ENCODE measurements at places on chromosomes 13 and 19.

DNA sequence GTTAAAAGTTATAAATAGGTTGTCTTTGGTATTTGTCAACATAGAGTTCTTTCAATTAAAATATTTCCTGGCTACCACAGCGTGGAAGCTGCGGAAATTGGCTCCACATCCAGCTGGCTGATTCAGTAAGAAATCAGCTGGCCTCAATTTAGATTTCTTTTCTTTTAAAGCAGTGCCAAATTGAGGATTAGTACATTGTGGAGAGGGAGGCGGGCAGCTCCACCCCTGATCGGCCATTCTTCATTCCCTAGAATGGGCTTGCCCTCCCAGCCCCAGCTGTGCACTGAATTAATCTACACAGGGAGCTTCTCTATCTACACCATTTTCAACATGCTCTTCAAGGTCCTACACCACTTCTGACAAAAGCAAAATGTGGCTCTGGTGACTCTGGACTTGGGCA is 624.8 kb downstream of the DACH1 start:
- no peak for ATAC-seq

DNA sequence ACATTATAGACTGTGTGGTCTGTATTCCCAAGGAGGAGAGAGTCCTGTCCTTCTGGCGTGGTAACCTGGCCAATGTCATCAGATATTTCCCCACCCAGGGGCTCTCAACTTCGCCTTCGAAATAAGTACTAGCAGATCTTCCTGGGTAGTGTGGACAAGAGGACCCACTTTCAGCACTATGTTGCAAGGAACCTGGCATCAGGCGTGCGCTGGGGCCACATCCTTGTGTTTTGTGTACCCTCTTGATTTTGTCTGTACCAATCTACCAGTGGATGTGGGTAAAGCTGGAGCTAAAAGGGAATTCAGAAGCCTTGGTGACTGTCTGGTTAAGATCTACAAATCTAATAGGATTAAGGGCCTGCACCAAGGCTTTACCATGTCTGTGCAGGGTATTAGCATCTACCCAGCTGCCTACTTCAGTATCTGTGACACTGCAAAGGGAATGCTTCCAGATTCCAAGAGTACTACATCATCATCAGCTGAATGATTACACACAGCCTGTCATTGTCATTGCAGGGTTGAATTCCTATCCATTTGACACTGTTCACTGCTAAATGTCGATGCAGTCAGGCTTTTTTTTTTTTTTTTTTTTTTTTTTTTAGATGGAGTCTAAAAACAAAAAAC is 148.0 kb downstream of the PRR20E start:
- no peak for ATAC-seq

- no peak for ATAC-seq
Measured at GRCh38 chr19:35176181-35176570, 21.6 kb downstream of the FXYD5 start.

GRCh38 chr19:38596057-38596981 is 21.4 kb downstream of the MAP4K1 start:
- ATAC-seq, result no peak

DNA sequence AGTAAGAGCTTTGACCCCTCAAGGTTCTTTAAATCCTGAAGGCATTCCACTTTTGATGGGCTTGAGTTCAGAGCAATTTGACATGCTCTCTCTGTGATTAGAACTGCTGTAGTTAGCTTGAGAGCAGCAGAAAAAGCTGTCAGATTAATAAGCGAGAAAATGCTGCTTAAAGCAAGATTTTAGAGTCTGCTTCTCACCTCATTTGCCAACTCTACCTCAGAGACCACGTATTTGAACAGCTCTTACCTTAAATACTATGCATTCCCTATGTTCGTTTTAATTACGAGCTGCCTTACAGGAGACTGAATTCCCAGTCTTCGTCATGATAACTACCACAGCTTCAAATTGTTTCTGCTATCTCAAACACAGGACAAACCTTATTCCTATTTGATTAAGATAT is 253.4 kb downstream of the SLITRK6 start:
- no peak for ATAC-seq

Data from gastroesophageal sphincter (tissue), 4 donors.